Activated CD8-positive, alpha-beta memory T cell treated with anti-CD3 and anti-CD28 coated beads for 1 hour (primary cell): ENCODE measurements at places on chromosomes 1 and 21.

DNA sequence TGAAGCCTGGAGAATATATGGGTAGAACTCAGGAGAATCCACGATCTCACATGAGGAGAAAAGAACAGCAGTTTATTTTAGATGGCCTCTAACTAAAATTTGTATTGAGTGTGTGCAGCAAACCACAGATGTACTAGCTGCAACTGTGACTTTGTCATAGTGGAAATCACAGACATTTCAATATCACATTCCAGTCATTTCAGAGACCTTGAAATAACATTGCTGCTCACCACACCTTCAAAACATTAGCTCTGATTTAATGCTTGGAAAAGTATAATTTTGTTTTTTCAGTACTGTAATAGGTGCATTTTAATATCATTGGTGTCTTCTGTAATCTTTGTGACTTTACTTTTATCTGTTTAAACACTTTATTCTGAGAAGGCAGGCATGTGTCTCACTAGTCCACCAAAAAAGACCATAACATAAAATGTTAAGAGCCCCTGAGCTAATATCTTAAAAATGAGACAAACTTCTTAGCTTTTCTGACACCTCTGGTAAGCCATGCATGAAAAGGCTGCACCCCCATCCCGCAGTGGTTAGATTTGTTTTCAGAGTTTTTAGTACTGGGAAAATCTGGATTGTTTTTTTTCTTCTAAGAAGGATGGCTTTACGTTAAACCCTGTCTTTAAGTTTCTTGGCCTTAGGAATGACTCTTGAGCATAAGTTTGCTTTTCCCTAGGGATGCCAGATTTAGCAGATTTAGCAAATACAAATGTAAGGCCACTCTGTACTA, 30.1 kb downstream of the KCNJ15 start:
- DNase-seq: no peak

- no peak for DNase-seq
Observed at GRCh38 chr1:18409609-18410237, 71.0 kb upstream of the KLHDC7A start.

DNA sequence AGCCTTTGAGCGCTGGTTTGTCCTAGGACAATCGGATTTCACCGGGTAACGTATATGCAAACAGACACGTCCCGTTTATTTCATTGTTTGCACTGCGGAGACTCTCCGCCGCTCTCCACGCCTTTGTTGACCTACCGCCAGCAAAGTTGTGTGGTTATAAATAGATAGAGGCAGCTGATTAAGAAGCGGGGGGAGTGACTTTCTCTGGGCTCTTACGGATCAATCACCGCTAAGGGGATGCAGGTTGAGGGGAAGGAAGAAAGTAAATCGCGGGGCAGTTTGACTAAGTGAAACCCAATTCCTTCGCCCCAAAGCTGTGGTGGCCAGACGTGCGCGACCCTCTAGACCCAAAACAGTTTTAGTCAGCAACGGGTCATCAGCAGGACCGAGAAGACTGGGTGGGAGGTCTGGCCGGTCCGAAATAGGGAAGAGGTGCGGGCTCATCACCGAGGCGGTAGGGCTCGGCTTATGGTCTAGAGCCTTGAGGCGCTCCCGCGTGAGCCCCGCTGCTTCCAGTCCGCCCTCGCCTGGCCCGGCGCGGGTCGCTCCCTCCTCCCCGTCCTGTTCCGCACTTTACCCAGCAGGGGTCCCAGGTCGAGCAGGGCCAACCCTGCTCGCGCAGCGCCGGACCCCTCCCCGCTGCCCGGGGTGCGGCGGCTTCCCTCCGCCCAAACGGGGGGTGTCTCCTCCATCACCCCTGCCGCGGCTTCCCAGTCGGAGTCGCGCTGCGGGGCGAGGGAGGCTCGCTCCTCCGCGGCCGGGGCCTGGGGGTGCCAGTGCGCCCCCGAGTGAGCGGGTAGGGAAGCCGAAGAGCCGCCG, 120.8 kb upstream of the RRP15 start:
- DNase-seq: no peak

DNA sequence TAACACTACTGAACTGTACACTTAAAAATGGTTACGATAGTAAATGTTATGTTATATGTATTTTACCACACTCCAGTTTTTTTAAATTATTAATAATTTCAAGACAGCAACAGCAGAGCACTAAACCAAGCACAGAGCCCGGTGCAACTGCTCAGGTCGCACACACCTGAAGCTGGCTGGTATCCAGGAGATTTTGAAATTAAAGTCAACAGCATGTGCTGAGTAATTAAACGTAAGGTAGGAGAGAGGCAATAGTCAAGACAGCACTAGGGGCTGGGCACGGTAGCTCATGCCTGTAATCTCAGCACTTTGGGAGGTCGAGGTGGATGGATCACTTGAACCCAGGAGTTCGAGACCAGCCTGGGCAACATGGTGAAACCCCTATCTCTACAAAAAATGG, 35.1 kb upstream of the SLC30A10 start:
- DNase-seq: no peak

DNA sequence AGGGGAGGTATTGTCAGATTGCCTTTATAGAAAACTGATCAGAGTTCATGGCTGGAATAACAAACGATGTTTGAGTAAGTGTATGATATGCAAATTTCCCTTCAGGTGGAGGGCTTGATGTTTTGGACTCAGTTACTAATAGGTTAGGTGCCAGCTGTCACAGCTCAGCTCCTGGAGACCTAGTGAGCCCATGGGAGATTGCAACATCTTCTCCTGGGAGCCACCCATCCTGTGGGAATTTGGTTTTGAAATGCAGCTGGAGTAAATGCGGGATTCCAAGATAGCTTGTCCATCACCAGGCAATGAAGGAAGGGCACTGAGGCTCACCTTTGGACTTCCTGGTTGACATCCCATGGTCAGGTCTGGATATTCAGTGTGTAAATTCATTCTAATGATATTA, 211.4 kb upstream of the NRIP1 start:
- no peak for DNase-seq

DNA sequence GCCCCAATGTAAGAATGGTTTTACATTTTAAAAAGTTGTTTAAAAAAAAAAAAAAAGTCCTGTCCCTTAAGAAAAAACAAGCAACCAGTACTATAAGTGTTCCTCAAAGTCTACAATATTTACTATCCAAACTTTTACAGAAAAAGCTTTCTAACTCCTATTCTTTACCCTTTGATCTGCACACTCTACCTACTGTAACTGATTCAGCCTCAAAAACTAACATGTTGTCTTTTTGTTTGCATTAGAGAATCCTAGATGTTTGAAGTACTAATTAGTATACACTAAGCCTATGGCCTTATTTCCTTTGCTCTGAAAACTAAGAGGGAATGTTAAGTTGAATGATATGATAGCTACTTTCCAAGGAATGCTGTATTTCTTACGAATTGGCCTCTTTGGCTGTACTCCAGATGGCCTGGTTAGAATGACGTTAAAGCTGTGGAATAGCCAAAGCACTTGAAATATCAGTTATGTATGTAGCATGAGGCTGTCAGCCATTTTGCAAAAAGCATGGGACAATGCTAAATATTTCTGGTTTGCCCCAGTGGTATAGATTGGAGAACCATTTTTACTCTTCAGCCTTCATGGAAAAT, 234.8 kb downstream of the GPR52 start:
- no peak for DNase-seq

DNA sequence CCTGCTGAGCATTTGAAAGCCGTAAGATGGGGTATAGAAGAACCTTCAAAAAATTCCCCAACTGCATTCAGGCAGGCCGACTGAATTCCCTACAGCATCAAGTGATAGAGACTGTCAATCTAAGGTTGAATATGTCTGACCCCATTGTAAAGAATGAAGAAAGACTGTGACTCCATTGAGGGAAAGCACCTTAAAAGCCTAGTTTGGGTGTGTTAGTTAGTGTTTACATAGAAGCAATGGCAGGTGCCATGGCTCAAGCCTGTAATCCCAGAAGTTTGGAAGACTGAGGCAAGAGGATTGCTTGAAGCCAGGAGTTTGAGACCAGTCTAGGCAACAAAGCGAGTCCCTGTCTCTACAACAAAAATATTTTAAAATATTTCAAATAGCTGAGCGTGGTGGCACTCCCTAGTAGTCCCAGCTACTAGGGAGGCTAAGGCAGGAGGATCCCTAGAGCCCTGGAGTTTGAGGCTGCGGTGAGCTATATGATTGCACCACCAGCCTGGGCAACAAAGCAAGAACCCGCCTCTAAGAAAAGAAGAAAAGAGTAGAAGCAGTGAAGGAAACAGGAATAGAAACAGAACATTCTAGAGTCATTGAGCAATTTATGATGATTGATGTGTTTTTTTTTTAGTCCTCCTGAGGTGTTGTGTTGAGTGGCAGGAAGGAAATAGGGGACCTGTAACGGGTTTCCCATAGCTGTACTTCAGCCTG, 15.4 kb downstream of the POLR3GL start:
- no peak for DNase-seq

GRCh38 chr21:42887326-42887725, 5.8 kb upstream of the NDUFV3 start:
- no peak for DNase-seq

DNA sequence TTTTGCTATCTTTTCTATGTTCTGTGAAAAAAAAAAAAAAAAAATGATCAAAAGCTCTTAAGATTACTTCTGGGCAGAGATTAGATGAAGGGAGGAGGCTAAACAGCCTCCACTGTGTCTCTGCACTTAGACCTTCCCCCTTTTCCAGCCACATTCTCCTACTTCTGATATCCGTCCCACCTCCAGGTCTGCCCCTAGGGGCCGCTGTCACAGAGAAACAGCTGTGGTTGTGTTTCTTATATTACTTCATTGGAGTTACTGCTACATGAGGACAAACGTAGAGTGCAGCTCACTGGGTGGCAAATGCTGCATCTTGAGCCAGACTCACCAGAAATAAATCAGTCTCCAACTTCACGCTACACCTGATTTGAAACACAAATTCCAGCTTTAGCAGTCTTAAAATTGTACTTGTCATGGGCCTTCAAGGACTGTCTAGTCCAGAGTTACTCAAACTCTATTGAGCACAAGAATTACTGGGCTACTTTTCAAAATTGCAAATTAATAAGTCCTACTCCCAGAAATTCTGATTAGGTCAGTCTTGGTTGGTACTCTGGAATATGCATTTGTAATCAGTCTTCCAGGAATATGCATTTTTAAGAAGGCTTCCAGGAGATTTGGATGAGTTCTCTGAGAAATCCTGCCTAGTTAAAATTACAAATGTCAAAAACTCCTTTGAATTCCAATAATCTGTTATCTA, 125.2 kb upstream of the PTBP2 start:
- DNase-seq: no peak

GRCh38 chr21:36134803-36135390, at the start of gene CBR3:
CBR3 (plus strand) TSS chr21:36135079; CDS start chr21:36135193, 114 bp downstream.
- peak; percentile 24 for DNase-seq

GRCh38 chr1:165849353-165850133, 22.1 kb downstream of the UCK2 start:
- DNase-seq: no peak

DNA sequence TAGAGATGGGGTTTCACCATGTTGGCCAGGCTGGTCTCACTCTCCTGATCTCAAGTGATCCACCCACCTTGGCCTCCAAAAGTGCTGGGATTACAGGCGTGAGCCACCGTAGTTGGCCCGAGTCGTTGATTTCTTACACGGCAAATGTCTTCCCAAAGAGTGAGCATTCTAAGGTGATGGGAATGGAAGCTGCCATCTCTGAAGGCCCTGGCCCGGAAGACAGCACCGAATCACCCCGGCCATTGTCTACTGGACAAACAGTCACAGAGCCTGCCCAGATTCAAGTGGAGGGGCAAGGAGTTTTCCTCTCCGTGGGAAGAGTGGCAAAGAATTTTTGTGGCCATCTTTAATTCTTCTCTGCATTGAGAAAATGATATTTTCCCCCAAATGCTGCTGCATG, 92.1 kb upstream of the AJAP1 start:
- DNase-seq: no peak

GRCh38 chr1:54125386-54126070, 27.3 kb downstream of the CDCP2 start:
- no peak for DNase-seq

- DNase-seq: no peak
Observed at GRCh38 chr1:27816921-27817630, 13.5 kb upstream of the PPP1R8 start.

GRCh38 chr21:16838331-16838730, 674.5 kb upstream of the CXADR start:
- no peak for DNase-seq

DNA sequence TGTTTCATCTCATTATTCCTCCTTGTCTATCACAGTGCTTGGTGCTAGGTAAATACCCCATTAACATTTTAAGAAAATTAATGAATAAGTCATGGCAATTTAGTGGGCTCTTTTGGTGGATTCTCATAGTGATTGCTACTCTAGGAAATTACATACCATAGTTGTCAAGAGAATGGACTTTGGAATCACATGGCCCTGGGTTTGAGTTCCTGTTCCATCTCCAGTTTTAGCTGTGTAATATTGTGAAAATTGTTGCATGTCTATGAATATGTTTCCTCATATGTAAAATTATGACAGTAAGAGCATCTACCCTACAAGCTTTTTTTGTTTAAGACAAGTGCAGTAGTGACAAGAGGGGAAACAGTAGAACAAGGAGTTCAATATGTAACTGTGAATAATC, 20.7 kb downstream of the WDTC1 start:
- DNase-seq: no peak

GRCh38 chr1:185973645-185974044, 239.5 kb downstream of the HMCN1 start:
- no peak for DNase-seq

- DNase-seq: no peak
Observed at GRCh38 chr1:109822749-109823542, 59.2 kb upstream of the EPS8L3 start.

GRCh38 chr1:87869567-87869966, 540.9 kb downstream of the LMO4 start:
- no peak for DNase-seq

DNA sequence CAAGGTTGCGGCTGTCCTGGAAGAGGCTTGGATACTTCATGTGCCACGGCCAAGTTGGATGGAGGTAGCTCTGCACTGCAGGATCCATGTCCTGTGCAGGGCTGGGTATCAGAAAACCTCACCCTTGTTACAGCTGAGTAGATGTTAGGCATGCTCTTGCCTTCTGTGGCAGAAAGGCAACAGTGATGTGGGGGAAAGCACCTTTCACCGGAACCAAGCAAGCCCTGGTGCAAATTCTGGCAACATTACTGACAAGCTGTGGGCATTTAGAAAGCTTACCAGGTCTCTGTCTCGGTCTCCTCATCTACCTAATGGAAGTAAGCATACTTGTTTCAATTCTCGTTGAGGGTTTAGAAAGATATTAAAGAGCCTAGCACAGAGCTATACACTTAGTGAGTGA, 14.5 kb upstream of the CDCA8 start:
- no peak for DNase-seq

GRCh38 chr21:37582590-37582989, 216.0 kb downstream of the DYRK1A start:
- DNase-seq: no peak

- DNase-seq: no peak
Observed at GRCh38 chr1:36351227-36351977, 28.0 kb upstream of the EVA1B start.

GRCh38 chr1:152626744-152627143, 3.8 kb upstream of the LCE3A start:
- DNase-seq: no peak

GRCh38 chr1:110039641-110040040, 5.2 kb downstream of the STRIP1 start:
- no peak for DNase-seq
